Activated CD4-positive, alpha-beta T cell treated with anti-CD3 and anti-CD28 coated beads for 36 hours (primary cell): ENCODE measurements at places on chromosomes 16 and 17. TPM values are rescaled to one million over a fixed set of nuclear protein-coding genes. Genes with fewer than 3 reads are reported as not detected.
A peak's percentile ranks its signal among the peaks of the same experiment; 100 is the strongest.

DNA sequence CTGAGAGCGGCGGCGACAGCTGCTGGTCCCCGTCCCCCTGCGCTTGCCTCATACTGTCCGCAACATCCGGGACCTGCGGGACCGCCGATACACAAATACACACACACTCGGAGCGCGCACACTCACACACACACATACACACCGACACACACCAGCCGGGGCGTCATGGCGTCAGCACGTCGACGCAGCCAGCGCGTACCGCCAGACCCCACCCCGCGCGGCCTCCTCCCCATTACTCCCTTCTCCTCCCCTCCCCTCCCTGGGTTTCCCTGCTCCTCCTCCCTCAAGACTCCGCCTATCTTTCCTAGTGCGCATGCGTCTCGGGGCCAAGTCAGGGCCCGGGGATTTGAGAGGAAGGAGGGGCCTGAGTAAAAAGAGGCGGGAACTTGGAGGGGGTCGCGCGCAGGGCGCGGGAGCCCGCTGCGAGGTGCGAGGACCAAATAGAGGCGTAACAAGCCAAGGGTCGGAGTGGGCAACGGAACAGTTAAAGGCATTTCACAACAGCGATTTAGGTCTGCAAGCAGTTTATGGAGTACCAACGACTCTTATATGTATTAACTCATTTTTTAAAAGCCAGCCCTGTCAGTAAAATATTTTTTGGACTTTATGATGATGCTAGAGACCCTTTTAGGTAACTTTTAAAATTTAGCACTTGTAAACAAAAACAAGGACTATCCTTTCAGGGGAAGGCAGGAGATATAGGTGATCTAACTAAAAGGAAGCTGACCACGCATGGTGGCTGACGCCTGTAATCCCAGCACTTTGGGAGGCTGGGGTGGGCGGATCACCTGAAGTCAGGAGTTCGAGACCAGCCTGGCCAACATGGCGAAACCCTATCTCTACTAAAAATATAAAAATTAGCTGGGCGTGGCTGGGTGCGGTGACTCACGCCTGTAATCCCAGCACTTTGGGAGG lies at the start of gene SPOP:
Gene SPOP, minus strand, starts transcription at position 165 of the 915 bp plus-strand sequence. CDS start 55,287 bp downstream, outside the sequence.
- H3K36me3 ChIP-seq: peaks cover 31% of the 10 kb centered on the region
- H3K4me1 ChIP-seq: peaks cover 39% of the 10 kb centered on the region
- H3K27ac ChIP-seq: peak within 1 kb of the TSS; percentile 96
- peak within 1 kb of the TSS; percentile 95 for H3K4me3 ChIP-seq

DNA sequence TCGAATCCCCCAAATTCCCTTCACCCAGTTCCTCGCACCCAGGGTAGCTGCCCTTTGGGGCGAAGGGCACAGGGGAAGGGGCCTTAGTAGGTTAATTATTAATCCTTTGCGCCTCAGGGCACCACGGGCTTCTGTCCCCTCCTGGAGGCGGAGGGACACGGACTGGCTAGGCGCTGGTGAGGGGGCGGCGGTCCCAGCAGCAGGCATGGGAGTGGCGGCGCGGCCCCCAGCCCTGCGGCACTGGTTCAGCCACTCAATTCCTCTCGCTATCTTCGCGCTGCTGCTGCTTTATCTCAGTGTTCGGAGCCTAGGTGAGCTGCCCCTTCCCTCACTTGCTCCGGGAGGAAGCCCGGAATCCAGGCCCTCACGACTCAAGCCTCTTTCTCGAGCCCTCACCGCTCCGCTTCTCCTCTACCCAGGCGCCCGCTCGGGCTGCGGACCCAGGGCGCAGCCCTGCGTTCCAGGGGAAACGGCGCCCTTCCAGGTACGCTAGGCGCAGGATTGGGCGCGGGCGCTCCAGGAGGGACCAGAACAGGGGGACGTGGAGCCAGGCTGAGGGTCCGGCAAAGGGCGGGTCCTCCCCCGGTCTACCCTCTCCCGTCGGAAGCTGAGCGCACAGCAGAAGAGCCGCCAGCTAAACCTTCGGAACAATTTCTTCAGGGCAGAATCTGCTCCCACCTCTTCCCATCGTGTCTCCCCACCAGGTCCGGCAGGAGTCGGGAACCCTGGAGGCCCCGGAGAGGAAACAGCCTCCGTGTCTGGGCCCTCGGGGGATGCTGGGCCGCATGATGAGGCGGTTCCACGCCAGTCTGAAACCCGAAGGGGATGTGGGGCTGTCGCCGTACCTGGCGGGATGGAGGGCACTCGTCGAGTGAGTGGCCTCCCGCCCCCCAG lies at the start of gene GLTPD2:
Gene GLTPD2, plus strand, starts transcription at position 158 of the 894 bp plus-strand sequence. Its CDS starts 48 bp downstream, at position 206.
- DNase-seq: no peak
- peaks cover 42% of the 10 kb centered on the region for H3K27me3 ChIP-seq
- peaks cover 25% of the 10 kb centered on the region for H3K4me1 ChIP-seq
- H3K4me3 ChIP-seq: peak within 1 kb of the TSS; percentile 64
- peak within 1 kb of the TSS; percentile 59 for H3K27ac ChIP-seq
- H3K36me3 ChIP-seq: no peaks in the 10 kb centered on the region

- H3K4me1 ChIP-seq: peaks cover 25% of the 10 kb centered on the region
- no peak overlapping the region for H3K27ac ChIP-seq
- H3K36me3 ChIP-seq: peaks cover 30% of the 10 kb centered on the region
- H3K27me3 ChIP-seq: no peaks in the 10 kb centered on the region
These were observed 1.3 kb upstream of the BRICD5 start for GRCh38 chr16:2211923-2212347.

GRCh38 chr17:35879773-35880654 lies at the start of gene CCL5:
CCL5 (minus strand) TSS chr17:35880360.
- no peaks in the 10 kb centered on the region for H3K36me3 ChIP-seq
- peak within 1 kb of the TSS; percentile 93 for H3K27ac ChIP-seq
- peaks cover 29% of the 10 kb centered on the region for H3K4me1 ChIP-seq
- DNase-seq: peak; percentile 59
- H3K4me3 ChIP-seq: peak within 1 kb of the TSS; percentile 51

- no peak for DNase-seq
- no peaks in the 10 kb centered on the region for H3K27me3 ChIP-seq
- no peak overlapping the region for H3K4me3 ChIP-seq
- H3K27ac ChIP-seq: no peak overlapping the region
- no peaks in the 10 kb centered on the region for H3K4me1 ChIP-seq
- H3K36me3 ChIP-seq: no peaks in the 10 kb centered on the region
These were observed 678.1 kb upstream of the GOT2 start for GRCh38 chr16:59411961-59412841.

- peaks cover 52% of the 10 kb centered on the region for H3K36me3 ChIP-seq
- H3K27ac ChIP-seq: no peak overlapping the region
- no peak for DNase-seq
- H3K4me3 ChIP-seq: no peak overlapping the region
These were observed 76.6 kb downstream of the CLEC16A start for GRCh38 chr16:11020792-11021551.

GRCh38 chr17:19538095-19539039 lies 4.7 kb downstream of the SLC47A1 start:
- H3K4me1 ChIP-seq: peaks cover 8% of the 10 kb centered on the region

DNA sequence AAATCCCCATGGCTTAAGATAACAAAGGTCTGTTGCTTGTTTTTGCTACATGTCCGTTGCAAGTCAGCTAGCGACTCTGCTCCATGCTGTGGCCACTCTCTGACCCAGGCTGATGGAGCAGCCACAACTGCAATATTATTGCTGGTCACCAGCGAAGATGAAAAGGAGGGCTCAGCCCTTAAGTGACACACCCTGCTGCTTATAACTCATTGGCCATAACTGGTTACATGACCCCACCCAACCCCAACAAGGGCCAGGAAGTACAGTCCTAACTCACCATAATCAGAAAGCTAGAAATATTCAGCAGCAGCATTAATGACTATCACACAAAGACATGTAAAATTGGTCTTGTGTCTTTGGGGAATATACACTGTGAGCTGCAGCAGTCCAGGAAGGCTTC lies 224.3 kb downstream of the SOX9 start:
- no peak overlapping the region for H3K4me3 ChIP-seq
- no peak for DNase-seq
- no peaks in the 10 kb centered on the region for H3K4me1 ChIP-seq
- H3K27ac ChIP-seq: no peak overlapping the region
- H3K36me3 ChIP-seq: no peaks in the 10 kb centered on the region
- H3K27me3 ChIP-seq: peaks cover 4% of the 10 kb centered on the region

- peaks cover 17% of the 10 kb centered on the region for H3K4me1 ChIP-seq
- DNase-seq: peak; percentile 43
- H3K27ac ChIP-seq: no peak overlapping the region
- no peaks in the 10 kb centered on the region for H3K36me3 ChIP-seq
- peak overlapping the region; percentile 8 for H3K4me3 ChIP-seq
- H3K27me3 ChIP-seq: peaks cover 5% of the 10 kb centered on the region
These were observed 37.5 kb downstream of the ERCC4 start for GRCh38 chr16:13957197-13958078.

- peaks cover 17% of the 10 kb centered on the region for H3K4me1 ChIP-seq
- H3K36me3 ChIP-seq: peaks cover 17% of the 10 kb centered on the region
- peak overlapping the region; percentile 78 for H3K4me3 ChIP-seq
- H3K27me3 ChIP-seq: no peaks in the 10 kb centered on the region
These were observed 968 bp downstream of the MRPL28 start for GRCh38 chr16:369275-369865.

- H3K27me3 ChIP-seq: no peaks in the 10 kb centered on the region
- peaks cover 3% of the 10 kb centered on the region for H3K36me3 ChIP-seq
- H3K27ac ChIP-seq: no peak overlapping the region
- DNase-seq: no peak
- H3K4me3 ChIP-seq: no peak overlapping the region
- peaks cover 4% of the 10 kb centered on the region for H3K4me1 ChIP-seq
These were observed 93.3 kb downstream of the CMIP start for GRCh38 chr16:81537721-81538561.

- no peak overlapping the region for H3K4me3 ChIP-seq
- H3K27me3 ChIP-seq: peaks cover 26% of the 10 kb centered on the region
- no peak for DNase-seq
- no peaks in the 10 kb centered on the region for H3K36me3 ChIP-seq
These were observed 11.3 kb upstream of the DCAF7 start for GRCh38 chr17:63538693-63539595.

DNA sequence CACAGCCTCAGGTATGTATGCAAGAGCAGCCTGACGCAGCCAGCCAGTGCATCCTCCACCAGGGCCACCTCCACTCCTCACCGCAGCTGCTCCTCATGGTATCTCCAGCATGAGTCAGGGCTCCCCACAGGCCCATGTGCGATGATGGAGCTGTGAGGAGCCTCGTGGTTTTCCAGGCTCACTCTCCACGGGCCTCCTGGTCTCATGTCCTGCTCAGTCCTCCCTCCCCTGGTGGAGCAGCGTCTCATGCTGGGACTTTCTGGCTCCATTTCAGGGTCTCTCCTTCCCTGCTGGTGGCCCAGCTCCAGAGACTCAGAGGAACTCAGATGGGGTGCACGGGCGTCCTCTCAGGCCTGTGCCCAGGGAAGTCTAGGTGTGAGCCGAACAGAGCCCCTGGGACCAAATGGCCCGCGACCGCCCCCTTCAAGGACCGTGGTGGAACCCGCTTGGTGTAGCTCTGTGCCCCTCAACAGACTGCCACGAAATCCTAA lies 70.4 kb downstream of the METRNL start:
- H3K27ac ChIP-seq: no peak overlapping the region
- no peaks in the 10 kb centered on the region for H3K36me3 ChIP-seq
- peaks cover 2% of the 10 kb centered on the region for H3K27me3 ChIP-seq
- no peak for DNase-seq

DNA sequence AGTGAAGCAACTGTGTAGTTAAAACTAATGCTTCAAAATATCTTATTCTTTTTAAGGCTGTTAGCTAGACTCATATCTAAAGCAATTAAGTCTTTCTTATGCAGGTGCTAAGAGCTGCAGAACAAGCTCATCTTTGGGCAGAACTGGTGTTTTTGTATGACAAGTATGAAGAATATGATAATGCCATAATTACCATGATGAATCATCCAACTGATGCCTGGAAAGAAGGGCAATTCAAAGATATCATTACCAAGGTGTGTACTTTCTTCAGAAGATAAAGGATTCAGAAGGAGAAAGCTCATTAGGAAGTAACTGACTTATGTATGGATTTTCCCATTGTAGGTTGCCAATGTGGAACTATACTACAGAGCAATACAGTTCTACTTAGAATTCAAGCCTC lies 23.9 kb downstream of the PTRH2 start:
- H3K27ac ChIP-seq: no peak overlapping the region
- H3K36me3 ChIP-seq: peaks cover 60% of the 10 kb centered on the region
- DNase-seq: no peak
- H3K4me3 ChIP-seq: no peak overlapping the region

GRCh38 chr16:20510323-20510722 lies 59.0 kb downstream of the ACSM2A start:
- peaks cover 16% of the 10 kb centered on the region for H3K27me3 ChIP-seq
- no peak for DNase-seq
- no peak overlapping the region for H3K27ac ChIP-seq

GRCh38 chr17:45852535-45853297 lies 8.0 kb downstream of the SPPL2C start:
- H3K4me3 ChIP-seq: no peak overlapping the region
- peak; percentile 78 for DNase-seq
- H3K36me3 ChIP-seq: no peaks in the 10 kb centered on the region
- H3K27me3 ChIP-seq: peaks cover 12% of the 10 kb centered on the region
- H3K27ac ChIP-seq: no peak overlapping the region

DNA sequence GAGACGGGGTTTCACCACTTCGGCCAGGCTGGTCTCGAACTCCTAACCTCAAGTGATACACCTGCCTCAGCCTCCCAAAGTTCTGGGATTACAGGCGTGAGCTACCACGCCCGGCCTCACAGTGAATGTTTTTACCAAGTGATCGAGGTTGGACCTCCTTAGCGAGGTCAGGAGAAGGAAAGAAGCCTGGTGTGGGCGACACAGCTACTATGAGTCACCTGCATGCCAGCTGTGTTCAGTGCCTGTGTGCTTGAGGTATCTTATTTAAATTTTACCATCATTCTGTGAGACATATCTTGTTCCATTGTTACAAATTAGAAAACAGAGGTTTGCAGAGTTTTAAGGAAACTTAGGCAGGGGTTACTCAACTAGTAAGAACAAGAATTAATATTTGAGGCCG lies 174.8 kb upstream of the DYNLRB2 start:
- no peak overlapping the region for H3K27ac ChIP-seq
- H3K36me3 ChIP-seq: no peaks in the 10 kb centered on the region
- DNase-seq: no peak
- peaks cover 8% of the 10 kb centered on the region for H3K27me3 ChIP-seq

GRCh38 chr16:4373909-4374742 lies 2.5 kb downstream of the VASN start:
- H3K4me1 ChIP-seq: peaks cover 15% of the 10 kb centered on the region
- no peaks in the 10 kb centered on the region for H3K36me3 ChIP-seq
- H3K4me3 ChIP-seq: no peak overlapping the region
- H3K27ac ChIP-seq: no peak overlapping the region
- DNase-seq: no peak
- no peaks in the 10 kb centered on the region for H3K27me3 ChIP-seq

DNA sequence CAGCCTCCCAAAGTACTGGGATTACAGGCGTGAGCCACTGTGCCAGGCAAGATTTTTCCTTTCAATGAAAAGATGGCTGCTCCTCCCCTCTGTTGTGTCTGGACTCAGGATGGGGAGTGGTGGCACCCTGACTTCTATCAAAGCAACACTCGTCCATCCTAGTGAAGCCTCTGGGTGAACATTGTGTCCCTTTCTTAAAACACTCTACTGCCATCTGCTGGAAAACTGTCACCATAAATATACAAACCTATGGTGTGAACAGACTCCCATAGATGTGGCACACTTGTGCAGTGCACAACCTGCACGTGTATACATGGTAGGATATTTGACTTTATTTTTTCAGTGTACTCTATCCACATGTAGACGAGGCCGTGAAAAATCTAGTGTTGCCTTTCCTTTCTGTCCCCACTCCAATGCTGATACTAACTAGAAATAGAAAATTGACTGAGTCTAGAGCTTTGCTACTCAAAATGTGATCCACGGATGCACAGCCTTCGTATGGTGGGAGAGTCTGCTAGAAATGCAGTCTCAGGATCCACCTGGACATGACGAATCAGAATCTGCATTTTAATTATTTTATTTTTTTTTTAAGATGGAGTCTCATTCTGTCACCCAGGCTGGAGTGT lies 55.9 kb upstream of the PLCG2 start:
- no peaks in the 10 kb centered on the region for H3K27me3 ChIP-seq
- no peak overlapping the region for H3K4me3 ChIP-seq
- H3K27ac ChIP-seq: no peak overlapping the region
- peak; percentile 47 for DNase-seq
- peaks cover 13% of the 10 kb centered on the region for H3K4me1 ChIP-seq

The ZG16B gene
- 1.2 TPM for total RNA-seq

The RAC3 gene
- 10.6 TPM for total RNA-seq

The TPSAB1 gene
- not detected for total RNA-seq
